ENCODE measurements at places on chromosomes 1 and 21.
A peak's percentile ranks its signal among the peaks of the same experiment; 100 is the strongest.

GRCh38 chr1:65724151-65724550 is 68.5 kb upstream of the PDE4B start:
- no peak for DNase-seq

- no peak for DNase-seq
Measured at GRCh38 chr21:38853421-38853919, 47.7 kb downstream of the ETS2 start.

DNA sequence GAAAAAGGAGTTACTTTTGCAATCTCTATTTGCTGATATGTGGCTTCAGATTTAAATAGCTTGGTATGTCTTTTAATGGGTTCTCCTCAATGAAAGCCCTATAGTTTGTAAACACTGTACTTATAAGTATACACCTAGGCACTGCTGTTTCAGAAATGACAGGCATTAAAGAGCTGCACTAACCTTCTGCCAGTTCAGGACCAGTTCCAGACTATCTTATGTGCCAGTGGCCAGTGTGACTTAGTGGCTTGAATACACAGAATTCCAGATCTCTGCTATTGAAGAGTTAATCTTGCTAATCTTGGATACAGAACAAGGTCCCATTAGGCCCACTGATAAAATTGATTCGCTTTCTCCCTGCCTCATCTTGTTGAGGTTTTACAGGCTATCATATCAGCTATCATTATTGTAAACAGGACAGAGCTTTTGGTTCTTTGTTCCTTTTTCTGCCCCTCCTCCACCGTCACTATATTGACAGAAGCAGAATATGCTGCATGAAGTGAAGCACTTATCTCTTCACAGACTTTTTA is 337.5 kb downstream of the LRRIQ3 start:
- DNase-seq = no peak

GRCh38 chr1:84159533-84160240 is 15.6 kb downstream of the PRKACB start:
- DNase-seq = no peak

DNA sequence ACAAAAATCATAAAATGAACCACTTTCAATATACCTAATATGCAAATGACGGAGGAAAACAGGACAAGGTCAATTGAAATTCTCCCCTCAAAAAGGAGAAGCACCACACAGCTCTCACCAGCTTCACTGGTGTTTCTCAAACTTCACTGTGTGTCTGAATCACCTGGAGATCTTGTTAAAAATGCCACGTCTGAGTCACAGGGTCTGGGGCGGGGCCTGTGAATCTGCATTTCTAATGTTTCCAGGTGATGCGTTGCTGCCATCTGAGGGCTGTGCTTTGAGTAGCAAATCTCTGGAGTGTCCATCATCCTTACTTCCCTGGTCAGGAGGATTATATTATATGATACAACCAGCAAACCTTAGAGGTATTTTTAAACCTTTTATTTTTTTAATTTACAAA is 9.0 kb downstream of the CLDN19 start:
- peak; percentile 49 for DNase-seq

- no peak for DNase-seq
Measured at GRCh38 chr1:54171606-54172005, 18.8 kb upstream of the CDCP2 start.

- no peak for DNase-seq
Measured at GRCh38 chr1:167474191-167474641, 44.1 kb downstream of the CD247 start.

DNA sequence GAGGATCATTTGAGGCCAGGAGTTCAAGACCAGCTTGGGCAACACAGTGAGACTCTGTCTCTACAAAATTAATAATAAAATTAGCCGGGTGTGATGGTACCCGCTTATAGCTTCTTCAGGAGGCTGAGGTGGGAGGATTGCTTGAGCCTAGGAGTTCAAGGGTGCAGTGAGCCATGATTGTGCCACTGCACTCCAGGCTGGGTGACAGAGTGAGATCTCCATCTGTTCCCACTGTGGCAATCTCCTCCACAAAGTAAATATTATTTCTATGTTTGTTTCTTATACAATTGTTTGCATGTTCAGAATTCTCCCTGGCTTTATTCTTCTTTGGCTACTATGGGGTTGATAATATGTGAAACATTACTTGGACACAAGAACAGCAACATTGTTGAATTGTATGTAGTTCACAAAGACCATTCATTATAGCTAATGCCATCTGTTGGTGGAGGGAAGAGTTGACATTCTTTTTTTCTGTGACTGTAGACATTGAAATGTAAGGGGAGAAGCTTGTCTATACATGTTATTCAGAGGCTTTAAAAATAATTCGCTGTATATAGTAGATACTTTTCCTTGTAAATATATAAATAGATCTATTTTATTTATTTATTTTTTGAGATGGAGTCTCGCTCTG is 47.8 kb upstream of the SRSF10 start:
- no peak for DNase-seq

All from activated CD4-positive, alpha-beta T cell treated with anti-CD3 and anti-CD28 coated beads, Interleukin-2, amount 50 U/mL, for 24 hours (primary cell).